Occipital lobe (tissue), 3 donors: ENCODE measurements at places on chromosomes 2 and 18. TPM values are rescaled to one million over a fixed set of nuclear protein-coding genes. Genes with fewer than 3 reads are reported as not detected.

GRCh38 chr2:40474306-40474705 lies 22.4 kb upstream of the SLC8A1 start:
- DNase-seq: no peak

DNA sequence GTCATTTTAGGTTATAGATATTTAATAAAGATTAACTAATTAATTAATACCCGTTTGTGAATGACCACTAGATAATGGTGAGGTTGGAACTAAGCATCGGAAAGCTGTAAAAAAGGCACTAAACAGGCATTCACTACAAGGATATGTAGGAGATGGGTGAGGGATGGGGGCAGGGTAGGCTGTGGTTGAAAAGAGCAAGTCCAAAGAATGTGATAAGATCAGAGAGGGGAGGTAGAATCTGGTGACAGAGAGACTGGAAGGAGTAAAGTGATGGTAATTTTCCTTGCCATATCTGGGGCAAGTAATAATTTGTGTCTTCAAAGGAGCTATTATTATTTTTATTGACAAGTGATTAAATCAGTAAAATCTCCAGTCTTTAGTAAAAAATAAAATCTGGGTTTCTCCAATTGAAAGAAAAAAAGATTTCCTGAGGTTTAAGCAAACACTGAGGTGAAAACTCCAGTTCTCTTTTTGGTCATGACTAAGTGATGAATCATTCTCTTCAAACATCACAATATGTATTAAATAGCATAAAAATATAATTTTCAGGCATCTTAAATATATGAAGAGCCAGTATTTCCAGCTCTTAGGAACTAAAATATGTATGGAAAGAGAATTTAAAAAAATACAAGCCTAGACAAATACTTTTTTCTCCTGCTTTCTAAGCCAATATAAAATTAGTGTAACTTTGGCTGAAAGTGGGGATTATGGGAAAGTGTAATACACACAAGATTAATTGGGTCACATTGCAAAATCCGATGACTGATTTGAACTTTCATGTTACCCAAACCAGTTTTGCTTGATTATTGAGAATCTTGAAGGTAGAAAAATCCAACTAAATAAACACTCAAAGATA lies 259.1 kb upstream of the RBMS1 start:
- no peak for DNase-seq

Gene MRO
- 0.94 TPM for total RNA-seq

- DNase-seq: peak; percentile 52
These were observed 82.8 kb upstream of the SEC11C start for GRCh38 chr18:59056706-59057492.

DNA sequence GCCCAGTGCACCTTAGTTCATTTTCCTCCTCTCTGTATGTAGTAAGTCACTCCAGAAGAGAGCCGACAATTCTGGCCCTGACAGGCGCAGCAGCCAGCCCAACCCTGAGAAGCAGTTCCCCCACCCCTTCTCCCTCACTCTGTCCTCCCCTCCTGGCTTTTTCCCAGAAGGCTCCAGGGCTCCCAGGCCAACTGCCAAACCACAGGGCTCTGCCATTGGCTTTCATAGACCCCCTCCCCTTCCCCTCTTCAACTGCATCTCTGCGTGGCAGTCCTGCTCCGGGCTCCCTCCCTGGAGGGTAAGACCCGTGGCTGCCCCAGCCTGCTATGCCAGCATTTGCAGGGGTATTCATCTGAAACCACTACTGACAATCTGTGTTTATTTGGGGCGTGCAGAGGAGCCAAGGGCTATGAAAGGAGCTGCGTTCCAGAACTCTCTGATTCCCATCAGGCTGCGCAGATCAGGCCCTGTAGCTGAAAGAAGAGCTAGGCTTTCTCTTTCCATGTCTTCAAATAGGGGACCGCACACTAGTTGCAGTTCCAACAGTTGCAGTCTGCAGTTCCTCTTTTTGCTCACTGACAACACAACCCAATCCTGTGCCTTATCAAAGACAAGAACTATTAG lies 388.6 kb upstream of the TNP1 start:
- peak; percentile 19 for DNase-seq

GRCh38 chr2:137178951-137179377 lies 413.6 kb downstream of the THSD7B start:
- DNase-seq: no peak

- DNase-seq: no peak
These were observed 89.5 kb downstream of the CERS6 start for GRCh38 chr2:168545439-168546082.

DNA sequence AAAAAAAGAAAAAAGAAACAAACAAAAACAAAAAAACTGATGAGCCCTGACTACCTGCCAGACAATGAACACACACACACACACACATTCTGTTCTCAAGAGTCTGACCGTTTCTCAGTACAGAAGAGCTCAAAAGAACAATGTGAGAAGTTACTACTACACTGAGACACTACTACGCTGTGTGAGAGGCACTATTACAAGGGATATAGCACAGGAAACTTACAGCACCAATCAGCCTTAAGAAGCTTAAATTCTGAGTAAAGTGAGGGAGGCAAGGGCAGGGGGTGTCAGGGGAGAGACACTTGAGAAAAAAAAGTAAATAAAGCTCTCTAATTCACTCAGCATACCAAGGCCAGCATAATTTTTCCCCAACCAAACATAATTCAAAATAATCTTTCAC lies 32.5 kb downstream of the WDR33 start:
- no peak for DNase-seq

Gene SMYD1
- not detected for total RNA-seq

Gene IL1F10
- not detected for total RNA-seq

Gene SLC9A4
- 0.62 TPM for total RNA-seq

DNA sequence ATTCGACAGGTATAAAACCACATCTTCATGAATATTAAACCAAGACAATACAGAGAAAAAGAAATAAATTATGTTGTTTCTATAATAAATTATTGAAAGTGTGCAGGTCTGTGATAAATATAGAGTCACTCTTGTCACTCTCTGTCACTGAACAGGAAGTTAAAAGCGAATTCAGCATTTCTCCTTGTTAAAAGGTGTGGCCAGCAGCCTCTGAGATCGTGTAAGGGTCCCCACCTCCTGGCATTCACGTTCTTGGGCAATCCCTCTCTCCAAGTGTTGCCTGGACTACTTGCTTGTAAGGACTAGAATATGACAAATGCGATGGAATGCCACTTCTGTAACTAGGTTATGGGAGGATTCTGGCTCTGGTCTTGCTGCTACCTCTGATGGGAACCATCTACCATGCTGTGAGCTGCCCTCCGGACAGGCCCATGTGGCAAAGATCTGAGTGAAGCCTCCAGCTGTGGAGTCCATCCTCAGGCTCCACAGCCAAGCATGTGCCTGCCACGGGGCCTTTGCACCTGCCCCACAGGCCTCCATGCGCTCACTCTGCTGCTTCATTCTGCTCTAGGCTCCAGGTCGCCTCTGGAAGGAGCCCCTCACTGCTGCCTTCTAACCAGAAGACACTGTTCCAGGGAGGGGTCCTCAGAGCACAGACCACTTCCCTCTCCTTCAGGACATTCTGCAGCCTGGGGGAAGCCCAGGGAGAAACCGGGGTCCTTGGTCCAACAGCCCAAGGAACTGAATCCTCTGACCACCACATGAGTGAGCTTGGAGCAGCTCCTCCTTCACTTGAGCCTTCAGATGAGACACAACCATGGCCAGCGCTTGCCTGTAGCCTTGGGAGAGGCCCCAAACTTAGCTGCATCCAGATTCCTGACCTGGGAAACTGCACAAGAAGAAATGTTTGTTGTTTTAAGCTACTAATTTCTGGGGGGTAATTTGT lies 202.9 kb upstream of the HDAC4 start:
- no peak for DNase-seq

DNA sequence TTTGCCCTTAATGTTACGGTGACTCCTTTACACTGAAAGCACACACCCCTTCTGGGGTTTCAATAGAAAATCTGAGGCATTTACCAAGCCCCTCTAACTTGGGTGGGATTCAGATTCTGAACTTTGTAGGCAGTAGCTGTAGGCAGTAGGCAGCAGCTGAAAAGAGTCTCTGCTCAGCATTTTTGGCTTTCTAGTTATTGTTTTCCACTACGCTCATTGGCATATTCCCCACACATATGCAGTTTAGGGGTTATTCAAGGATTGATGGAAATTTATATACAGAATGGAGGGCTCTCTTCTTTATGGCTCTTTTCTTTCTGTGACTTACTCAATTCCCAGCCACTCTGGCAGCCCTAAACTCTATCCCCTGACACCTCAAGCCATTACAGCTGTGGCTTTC lies 232.7 kb upstream of the REV1 start:
- DNase-seq: no peak

GRCh38 chr2:73654175-73654574 lies 12.0 kb upstream of the NAT8 start:
- DNase-seq: no peak

Gene ALK
- total RNA-seq: 0.78 TPM

DNA sequence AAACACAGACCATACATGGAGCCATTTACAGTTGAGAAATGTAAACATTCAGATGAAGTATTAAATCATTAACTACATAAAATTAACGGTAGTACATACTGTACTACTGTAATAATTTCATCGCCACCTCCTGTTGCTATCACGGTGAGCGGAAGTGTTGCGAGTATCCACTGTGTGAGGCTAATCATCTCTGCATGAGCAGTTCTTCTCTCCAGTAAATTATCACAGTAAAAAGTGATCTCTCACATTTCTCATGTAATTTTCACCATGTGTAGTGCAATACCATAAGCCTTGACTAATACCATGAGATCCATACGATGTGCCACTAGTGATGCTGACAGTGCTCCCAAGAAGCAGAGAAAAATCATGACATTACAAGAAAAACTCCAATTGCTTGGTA lies 21.9 kb downstream of the SMAD2 start:
- DNase-seq: no peak

Gene KCNK3
- total RNA-seq: 3.6 TPM

Gene UGT1A8
- not detected for total RNA-seq

Gene ANKRD53
- total RNA-seq: 0.62 TPM

DNA sequence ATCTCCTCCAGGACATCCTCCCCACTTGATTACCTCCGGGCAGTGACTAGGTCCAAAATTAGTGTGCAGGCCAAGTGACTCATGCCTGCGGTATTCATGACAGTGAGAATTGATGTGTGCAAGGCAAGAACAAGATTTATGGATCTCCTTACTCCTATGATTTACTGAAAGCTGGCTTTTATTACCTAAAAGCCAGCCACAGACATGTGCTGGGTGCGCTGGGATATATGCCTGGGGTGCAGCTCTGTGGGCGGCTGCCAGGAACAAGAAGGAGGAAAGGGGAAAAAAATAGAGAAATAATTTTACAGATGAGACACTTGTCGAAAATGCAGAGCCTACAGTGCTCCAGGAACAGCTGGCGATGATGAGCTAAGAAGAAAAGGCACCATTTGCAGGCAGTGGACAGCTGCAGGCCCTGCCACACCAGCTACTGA lies 359.3 kb downstream of the CMPK2 start:
- DNase-seq: no peak

Gene ELP2
- 217 TPM for total RNA-seq

DNA sequence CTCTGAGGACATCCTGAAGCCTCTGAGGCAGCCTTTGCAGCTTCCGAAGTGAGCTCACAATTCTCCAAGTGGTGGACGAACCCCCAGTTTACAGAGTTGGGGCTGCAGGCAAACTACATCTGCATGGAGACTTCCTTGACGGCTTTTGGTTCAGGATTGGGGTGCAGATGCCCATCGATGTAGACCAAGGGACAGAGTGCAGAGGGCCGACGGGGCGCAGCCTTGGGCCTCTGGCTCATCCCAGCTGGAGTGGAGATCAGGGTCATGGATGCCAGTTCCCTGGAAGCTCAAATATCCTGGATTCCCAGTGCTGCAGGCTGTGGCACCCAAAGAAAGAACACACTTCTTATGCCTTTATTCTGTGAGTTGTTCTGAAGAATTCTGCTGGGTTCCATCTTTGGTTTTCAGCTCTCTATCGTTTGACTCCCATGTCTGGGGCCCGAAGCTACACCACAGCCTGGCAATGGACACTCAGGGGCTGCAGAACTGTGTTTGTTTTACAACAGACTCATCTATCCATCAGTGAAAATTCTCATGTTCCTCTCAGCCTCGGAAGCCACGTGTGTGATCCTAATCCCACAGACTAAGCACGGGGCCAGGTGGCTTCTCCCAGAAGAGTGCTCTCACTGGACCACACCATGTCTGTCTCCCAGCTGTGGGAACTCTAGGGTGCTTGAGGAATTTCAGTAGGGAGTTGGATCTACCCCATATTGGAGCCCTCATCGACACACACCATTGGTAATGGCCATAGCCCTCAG lies 414.1 kb upstream of the MYT1L start:
- no peak for DNase-seq

Gene TXNDC2
- total RNA-seq: not detected

Gene ZBTB7C
- 0.78 TPM for total RNA-seq

DNA sequence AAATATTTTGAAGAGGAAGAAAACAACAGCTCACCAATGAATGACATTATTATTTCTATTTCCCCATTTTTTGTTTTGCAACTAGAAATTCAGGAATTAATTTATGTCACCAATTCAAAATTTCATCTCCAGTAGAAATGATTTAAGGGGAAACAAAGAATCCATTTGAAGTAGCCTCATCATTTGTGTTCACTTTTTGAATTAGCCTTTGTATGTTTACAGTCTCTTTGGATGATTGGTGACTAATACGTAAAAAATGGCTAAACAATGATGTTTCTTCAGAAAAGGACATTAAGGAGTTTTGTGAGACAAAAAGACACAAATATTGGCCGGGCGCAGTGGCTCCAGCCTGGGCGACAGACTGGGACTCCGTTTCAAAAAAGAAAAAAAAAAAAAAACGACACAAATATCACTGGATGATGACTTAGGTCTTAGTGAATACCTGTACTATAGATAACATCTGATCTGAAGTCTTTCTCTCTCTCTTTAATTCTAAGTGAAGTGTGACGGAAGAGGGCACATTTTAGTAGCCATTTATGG lies 313.2 kb downstream of the PIK3C3 start:
- DNase-seq: no peak

Gene NT5DC4
- not detected for total RNA-seq

Gene HOXD9
- not detected for total RNA-seq

Gene SMYD5
- 20.0 TPM for total RNA-seq

DNA sequence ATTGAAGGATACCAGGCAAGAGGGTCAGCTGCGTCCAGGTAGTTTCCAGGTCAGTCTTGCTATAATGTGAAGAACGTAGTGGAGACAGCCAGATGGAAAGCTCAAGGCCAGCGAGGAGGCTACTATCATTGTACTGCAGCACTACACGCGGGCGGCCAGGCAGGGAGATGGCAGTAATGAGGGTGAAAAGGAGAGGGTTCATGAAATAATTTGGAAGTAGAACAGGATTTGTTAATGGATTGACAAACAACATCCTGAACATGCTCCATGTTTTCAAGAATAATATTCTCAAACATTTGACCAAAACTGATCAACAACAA lies 17.1 kb downstream of the SPIRE1 start:
- no peak for DNase-seq

GRCh38 chr2:45943219-45944044 lies 292.0 kb downstream of the PRKCE start:
- no peak for DNase-seq
